Prostate gland (tissue), 2 donors: ENCODE measurements at places on chromosomes 13 and 19.

DNA sequence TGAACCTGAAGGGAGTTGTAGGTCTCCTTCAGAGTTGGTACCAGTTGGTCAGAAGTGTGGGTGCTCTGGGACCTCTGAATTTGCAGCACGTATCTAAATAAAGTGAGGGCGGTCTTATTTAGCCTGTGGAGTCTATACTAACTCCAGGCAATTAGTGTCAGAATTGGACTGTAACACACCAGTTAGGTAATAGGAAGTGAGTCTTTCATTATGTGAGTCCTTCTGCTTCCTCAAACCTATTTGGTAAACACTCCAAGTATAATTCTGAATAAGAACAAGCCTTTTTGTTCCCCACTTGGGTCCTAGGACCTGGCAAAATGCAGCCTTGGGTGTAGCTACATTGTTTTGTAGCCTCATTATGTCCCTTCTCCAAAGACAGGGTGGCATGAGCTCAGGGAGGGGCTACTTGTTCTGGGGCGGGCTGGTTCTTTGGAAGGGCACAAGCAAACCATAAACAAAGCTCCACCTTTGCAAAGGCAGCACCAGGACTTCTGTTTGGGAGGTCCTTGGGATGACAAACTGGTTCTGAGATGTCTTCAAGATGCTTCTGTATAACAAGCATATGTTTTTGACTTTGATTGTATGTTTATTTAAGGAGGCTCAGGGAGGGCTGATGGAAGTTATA lies 418.0 kb downstream of the ZNF536 start:
- DNase-seq, result no peak

DNA sequence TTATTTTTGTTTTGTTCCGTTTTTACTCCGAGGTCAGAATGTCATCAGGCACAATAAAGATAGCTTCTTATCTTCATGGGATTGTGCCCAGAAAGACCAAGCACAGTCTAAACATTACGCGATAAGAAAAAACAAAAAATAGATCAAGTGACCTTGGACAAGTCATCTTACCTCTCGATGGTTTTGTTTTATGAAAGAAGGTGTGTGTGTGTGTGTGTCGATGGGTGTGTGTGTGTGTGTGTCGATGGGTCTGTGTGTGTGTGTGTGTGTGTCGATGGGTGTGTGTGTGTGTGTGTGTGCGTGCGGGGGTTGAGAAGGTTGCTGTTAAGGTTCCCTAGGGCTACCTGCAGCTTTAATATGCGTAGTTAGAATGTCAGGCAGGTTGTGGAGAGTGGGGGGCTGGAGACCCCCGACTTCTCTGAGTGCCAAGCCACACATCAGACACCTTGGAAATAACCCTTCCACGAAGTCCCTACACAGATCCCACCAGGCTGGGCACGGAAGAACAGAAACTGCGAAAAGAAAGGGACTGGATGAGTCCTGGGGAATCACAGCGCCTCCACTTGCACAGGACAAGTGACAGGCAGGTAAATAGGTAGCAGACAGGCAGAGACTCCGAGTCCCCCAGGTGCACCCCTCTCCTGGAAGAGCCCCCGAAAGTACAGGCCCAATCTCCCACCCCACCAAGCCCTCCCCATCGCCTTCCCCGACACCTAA lies 458 bp upstream of the ATP8A2 start:
- DNase-seq, result no peak

DNA sequence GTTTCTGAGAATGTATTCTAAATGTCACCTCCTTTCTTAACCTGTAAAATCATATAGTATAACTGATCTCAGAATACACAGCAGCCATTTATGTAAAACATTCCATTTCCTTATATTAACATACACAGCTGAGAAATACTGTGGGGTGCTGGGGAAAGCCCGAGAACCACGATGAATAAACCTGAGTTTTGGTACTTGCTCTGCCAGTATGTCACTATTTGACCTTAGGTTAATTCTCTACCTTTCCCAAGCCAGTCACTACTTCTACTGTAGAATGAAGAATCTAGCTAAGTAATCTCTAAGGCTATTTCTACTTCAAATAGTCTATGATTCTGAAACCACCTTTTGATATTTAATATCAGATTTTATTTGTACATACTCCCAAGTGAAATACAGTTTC lies 173.7 kb downstream of the TBC1D4 start:
- DNase-seq, result no peak

GRCh38 chr19:35545001-35545854 lies at the start of gene TMEM147:
Gene TMEM147, plus strand, starts transcription at chr19:35545626. Its CDS starts 114 bp downstream, at chr19:35545740.
- peak; percentile 91 for DNase-seq

- no peak for DNase-seq
Measured at GRCh38 chr13:112952759-112953551, 16.1 kb upstream of the MCF2L start.

- DNase-seq, result no peak
Measured at GRCh38 chr13:107329991-107330390, 762.1 kb upstream of the ARGLU1 start.

- no peak for DNase-seq
Measured at GRCh38 chr13:45141369-45141768, 21.1 kb downstream of the GTF2F2 start.

- no peak for DNase-seq
Measured at GRCh38 chr19:36001605-36002004, 6.6 kb downstream of the SDHAF1 start.

- DNase-seq, result no peak
Measured at GRCh38 chr13:86946734-86947133, 724.4 kb upstream of the SLITRK5 start.

DNA sequence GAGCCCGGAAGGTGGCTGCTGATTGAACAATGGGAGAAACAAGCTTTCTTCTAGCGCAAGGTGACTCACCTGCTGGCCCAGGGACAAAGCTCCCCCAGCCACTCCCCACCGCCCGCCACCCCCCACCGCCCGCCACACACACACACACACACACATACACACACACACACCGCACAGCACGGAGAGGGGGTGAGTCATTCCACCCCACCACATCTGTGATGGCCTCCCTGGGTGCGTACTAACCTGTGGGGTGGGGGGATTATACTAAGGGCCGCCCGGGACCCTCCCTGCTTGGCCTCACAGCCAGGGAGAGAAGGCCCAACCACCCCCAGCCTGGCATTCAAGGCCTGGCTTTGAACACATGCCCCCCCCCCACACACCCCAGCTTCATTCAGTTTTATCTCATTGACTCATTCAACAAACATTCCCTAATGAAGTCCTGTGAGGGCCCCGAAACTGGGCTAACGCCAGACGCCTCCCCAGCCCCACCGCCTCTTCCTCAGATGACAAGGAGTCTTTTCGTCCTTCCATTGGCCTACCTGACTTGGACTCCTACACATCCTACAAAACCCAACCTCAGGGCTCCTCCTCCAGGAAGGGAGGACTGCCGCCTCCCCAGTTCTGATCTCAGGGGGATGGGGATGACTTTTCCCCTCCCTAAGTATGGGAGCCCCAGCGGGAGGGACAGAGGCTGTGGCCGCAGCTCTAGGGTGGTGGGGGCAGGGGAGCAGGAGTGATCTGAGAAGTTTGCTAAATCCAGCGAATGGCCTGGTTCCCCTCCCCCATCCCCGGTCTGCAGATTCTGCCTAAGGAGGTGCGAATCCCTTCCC lies 5.8 kb upstream of the ONECUT3 start:
- DNase-seq, result no peak

DNA sequence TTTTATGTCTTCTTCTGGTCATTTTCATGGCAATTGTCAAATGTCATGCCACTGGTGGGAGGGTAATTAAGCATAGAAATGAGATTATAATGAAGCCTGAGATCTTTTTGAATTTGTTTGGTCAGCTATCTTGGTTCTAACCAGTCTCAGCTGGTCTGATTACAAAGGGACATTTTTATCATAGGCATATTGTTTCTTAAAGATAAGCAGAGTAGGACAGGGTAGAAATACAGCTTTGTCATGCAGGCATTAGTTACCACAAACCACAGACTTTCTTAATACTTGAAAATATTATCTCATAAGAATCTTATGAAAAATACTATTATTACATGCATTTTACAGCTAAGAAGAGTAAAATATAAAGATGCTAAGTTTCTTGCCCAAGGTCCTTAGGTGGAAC lies 1761.5 kb downstream of the PCDH9 start:
- DNase-seq, result no peak

- DNase-seq, result no peak
Measured at GRCh38 chr13:97478247-97478646, 44.3 kb downstream of the RAP2A start.

- no peak for DNase-seq
Measured at GRCh38 chr19:30691819-30692166, 319.6 kb downstream of the ZNF536 start.

DNA sequence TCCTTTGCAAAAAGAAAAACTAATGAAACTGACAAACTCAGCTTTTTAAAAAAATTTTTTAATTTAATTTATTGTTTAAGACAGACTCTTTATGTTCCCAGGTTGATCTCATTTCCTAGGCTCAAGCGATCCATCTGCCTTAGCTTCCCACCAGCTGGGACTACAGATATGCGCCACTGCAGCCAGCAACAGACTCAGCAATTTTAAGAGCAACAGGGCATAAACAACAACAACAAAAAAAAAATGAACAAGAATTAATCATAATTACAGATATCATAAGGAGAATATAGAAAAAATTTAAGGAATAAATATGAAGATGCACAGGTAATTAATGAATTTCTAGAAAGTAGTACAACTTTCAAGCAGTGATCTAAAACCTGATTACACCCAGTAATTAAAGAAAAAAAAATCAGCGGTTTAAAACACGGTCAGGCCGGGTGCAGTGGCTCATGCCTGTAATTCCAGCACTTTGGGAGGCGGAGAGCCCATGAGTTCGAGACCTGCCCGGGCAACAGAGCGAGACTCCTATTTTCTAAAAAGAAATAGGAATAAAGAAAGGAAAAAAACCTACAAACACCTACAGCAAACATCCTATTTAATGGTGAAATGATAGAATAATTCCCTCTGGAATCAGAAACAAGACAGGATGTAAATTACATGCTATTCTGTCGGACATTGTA lies 1.4 kb downstream of the ZNF699 start:
- no peak for DNase-seq

DNA sequence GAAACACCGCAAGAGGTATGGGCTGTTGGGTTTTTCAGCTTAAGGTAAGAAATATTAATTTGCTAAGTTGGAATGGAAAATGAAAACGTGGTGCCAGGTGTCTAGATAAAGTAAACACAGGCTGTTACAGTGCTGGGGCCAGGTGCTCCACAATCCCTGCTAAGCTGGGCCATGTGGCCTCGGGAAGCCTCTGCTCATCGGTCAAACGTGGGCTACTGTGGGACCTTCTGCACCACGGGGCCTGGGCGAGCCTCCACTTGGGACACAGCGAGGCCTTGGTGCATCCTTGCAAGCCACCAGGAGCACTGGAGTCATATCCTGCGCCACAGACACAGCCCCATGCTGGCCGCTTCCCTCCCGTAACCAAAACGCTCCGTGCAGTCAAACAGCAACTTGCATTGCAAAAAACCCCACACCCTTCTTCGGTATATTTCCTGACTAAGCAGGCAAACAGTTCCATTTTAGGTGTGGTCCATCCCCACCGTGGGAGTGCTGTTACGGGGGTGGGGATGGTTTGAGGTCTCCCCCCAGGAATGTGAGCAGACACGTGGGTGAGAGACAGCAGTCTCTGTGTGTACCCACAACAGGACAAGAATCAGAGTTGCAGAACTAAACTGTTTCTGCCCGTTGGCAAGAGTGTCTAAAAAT lies 96.3 kb upstream of the SOX1 start:
- no peak for DNase-seq
